ENCODE measurements at places on chromosomes 7 and 10. TPM values are rescaled to one million over a fixed set of nuclear protein-coding genes. Genes with fewer than 3 reads are reported as not detected.

- no peaks in the 10 kb centered on the region for H3K4me1 ChIP-seq
- no peak overlapping the region for H3K4me3 ChIP-seq
Observed at GRCh38 chr10:124328477-124329220, 90.1 kb downstream of the OAT start.

GRCh38 chr10:44416936-44417335, 32.0 kb upstream of the CXCL12 start:
- no peak for DNase-seq
- no peaks in the 10 kb centered on the region for H3K27me3 ChIP-seq
- H3K4me1 ChIP-seq, result no peaks in the 10 kb centered on the region
- H3K27ac ChIP-seq, result no peak overlapping the region
- no peaks in the 10 kb centered on the region for H3K36me3 ChIP-seq

DGKI gene
- total RNA-seq, result 0.71 TPM

DNA sequence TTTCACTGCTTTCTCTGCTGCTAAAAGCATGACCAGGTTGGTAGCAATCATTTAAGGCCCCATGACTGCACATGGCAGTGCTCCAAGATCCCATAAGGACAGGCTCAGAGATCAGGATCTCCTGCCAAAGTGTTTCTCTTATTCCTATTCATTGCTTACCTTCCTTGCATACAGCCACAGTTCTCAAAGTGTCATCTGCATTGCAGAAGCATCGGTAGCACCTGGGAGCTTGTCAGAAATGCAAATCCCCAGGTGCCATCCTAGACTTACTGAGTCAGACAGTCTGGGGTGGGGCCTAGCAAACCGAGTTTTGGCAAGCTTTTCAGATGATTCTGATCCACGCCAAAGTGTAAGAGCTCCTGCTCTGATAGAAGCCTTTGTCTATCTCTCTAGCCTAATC, 489.0 kb upstream of the AUTS2 start:
- H3K4me1 ChIP-seq, result peaks cover 13% of the 10 kb centered on the region
- no peak overlapping the region for H3K4me3 ChIP-seq
- H3K36me3 ChIP-seq, result no peaks in the 10 kb centered on the region
- H3K27ac ChIP-seq, result no peak overlapping the region

DNA sequence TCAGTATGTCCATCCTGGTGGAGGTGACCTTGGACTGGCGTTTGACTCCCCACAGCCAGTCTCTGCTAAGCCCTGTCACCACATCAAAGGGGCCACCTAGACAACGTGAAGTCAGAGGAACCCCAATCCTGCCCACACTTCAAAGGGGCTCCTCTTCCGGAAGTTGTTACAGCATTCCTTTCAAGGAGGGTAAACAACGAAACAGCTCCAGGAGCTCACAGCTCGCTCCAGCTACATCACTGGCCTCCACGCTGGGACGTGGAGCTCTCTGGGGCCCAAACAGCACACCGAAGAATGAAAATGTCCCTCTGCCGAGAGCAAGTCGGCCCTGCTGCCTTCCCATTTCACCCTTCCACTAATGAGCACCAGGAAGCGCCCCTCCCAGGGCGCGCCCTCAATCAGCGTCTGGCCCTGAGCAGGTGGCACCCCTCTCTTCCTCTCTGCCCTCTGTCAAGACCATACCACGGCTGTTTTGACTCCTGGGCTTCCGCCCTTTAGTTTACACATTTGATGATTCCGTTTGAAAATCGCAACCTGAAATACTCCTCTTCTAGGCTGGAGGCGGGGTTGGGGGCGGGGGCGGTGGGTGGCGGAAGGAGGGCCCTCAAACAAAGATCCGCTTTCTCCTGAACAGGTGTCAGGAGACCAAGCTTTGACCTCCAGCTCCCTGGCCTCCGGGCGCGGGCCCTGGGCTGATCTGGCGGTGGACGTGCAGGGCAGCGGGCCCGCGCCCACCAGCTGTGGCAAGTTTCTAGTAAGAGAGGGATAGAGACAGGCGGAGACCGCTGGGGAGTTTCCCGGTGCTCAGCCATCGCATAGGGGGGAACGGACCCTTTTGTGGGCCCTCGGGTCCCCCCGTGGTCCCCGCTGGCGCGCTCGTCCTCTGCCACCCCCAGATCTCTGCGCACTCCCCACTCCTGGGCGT, 53.1 kb upstream of the KDM7A start:
- DNase-seq, result no peak
- no peaks in the 10 kb centered on the region for H3K36me3 ChIP-seq
- H3K4me3 ChIP-seq, result peak overlapping the region; percentile 71

GRCh38 chr7:29442146-29442545, 121.5 kb upstream of the PRR15 start:
- no peaks in the 10 kb centered on the region for H3K4me1 ChIP-seq
- no peaks in the 10 kb centered on the region for H3K36me3 ChIP-seq
- no peaks in the 10 kb centered on the region for H3K27me3 ChIP-seq
- no peak overlapping the region for H3K4me3 ChIP-seq
- H3K27ac ChIP-seq, result no peak overlapping the region

DNA sequence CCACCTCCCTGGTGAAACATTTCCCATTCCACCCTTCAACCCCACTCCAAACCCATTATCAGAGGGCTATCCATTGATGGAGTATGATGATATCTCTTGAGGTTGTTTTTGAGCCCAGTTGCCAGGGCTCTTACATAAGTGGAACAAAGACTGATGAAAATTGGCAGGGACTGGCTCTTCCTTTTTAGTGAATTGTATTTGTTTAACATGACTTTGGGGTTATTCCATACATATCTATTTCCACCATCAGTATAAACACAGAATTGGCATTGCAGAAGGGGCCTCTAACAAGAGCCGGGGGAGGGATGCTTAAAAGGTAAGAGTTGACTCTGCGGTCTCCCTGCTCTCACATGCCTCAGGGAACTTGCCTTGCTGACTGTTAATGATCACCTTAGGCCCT, 28.9 kb downstream of the FZD1 start:
- H3K27ac ChIP-seq, result no peak overlapping the region
- no peaks in the 10 kb centered on the region for H3K36me3 ChIP-seq
- H3K4me3 ChIP-seq, result no peak overlapping the region
- DNase-seq, result no peak

DNA sequence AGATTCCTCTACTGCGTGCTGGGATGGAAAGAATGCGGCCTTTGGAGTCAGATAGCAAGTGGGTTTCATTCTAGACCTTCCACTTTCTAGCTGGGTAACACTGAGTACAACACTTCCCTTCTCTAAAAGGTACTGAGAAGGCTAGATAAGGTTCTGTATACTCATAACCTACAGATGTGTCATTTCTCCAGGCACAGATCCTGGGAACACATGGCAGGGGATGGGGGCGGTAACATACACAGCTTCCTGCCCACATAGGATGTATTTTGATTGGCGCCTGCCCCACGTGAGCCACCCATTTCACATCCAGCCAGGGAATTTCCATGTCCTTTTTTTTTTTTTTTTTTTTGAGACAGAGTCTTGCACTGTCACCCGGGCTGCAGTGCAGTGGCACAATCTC, 31.8 kb downstream of the KLRG2 start:
- no peaks in the 10 kb centered on the region for H3K36me3 ChIP-seq
- no peaks in the 10 kb centered on the region for H3K4me1 ChIP-seq
- no peak overlapping the region for H3K27ac ChIP-seq
- no peak overlapping the region for H3K4me3 ChIP-seq
- no peaks in the 10 kb centered on the region for H3K27me3 ChIP-seq
- no peak for DNase-seq

DNA sequence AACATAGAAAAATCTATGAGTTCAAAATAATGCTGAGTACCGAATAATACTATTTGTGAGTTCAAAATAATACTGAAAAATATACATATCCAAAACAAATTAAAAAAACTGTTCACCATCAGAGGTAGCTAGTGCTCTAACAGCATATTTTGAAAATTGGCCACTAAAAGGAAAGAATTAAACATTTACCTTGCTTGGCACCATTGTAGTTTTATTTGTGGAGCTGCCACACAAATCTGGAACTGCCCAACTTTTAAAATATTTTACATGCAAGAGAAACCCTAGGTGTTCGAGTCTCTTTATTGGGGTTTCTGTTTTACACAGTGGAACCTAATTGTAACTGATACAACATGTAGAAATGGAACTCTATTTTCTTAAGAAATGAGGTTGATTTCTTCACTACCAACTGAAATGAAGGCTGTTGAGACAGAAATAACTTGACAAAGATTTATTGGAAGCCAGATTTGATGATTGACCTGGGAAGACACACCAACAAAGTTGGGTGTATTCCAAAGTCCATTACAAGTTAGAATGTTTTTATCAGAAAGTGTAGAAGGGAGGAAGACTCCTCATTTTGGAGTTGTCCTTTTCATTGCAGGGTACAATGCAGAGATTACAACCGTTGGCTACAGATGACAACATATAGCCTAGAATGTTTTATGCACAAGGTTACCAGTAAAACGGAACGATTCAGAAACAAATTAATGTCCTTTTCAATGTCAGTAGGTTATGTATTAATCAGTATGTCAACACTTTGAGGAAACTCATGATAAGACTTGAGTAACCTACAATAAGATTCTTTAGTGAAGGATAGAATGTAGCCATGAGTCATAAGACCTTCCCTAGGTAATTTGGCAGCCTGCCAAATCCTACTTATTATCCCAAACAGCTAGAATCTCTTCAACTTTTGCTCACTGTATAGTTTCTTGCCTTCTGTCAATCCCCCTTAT, 73.8 kb upstream of the PAPSS2 start:
- H3K27me3 ChIP-seq, result no peaks in the 10 kb centered on the region
- H3K36me3 ChIP-seq, result no peaks in the 10 kb centered on the region
- H3K4me3 ChIP-seq, result no peak overlapping the region
- no peak for DNase-seq

- H3K27ac ChIP-seq, result no peak overlapping the region
- H3K4me1 ChIP-seq, result no peaks in the 10 kb centered on the region
- H3K36me3 ChIP-seq, result no peaks in the 10 kb centered on the region
- no peak for DNase-seq
- no peaks in the 10 kb centered on the region for H3K27me3 ChIP-seq
- H3K4me3 ChIP-seq, result no peak overlapping the region
Observed at GRCh38 chr7:40341836-40342235, 207.0 kb downstream of the SUGCT start.

GRCh38 chr10:71638822-71639719, 80.5 kb downstream of the C10orf105 start:
- H3K36me3 ChIP-seq, result no peaks in the 10 kb centered on the region
- no peak for DNase-seq
- no peak overlapping the region for H3K27ac ChIP-seq
- peaks cover 16% of the 10 kb centered on the region for H3K27me3 ChIP-seq

CYP2E1 gene
- not detected for total RNA-seq

HGF gene
- 0.15 TPM for total RNA-seq
